NCI-H526 treated with DMSO at 0.1 percent for 48 hours (cell line): ENCODE measurements at places on chromosomes 2 and 18.

DNA sequence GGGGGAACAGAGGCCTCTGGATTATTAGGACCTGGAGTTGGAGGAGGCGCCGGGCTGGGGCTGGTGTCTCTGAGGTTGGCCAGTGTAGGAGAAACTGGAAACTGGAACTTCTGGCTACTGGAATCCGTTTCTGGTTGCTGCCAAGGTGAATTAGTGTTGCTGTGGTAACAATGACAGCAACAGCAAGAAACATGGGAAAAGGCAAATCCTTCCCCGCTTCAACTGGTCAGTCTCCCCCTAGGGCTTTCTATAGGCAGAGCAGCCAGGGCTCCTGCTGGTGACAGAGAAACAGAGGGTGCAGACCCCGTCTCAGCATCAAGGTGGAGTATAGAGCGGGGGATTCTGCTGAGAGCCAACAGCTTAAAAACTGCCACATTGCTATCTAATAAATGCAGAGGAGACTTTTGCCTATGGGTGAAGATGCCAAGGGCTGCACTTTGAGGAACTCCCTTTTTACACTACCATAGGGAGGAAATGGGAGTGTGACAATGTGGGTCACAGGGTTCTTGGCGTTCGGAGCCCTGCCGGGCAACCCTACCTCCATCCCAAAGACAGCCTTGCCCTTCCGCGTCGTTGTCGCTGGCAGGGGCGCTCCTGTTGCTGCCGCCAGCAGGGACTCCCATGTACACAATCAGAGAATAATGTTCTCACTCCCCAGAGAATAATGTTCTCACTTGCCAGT, 81.4 kb upstream of the CABLES1 start:
- peak; percentile 11 for DNase-seq

DNA sequence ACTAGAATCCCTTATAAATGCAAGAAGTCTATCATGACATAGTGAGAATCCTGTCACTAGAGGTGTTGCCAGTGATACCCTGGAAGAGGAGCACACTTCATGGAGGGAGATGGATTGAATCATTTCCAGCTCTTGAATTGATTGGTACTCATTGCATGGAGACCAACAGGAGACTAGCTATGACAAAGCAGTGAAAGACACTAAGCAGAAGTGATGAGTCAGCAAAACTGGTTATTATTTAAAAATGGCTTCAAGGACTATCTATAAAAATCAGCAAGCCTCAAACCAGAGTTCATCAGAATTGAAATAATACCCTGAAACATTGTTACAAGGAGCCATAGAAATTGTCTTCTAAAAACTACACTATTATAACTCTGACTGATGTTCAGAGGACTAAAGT, 200.3 kb downstream of the PDE11A start:
- no peak for DNase-seq

- no peak for DNase-seq
These were observed 113.0 kb upstream of the MAPRE2 start for GRCh38 chr18:34928088-34928753.

GRCh38 chr2:166239548-166239947, 111.7 kb upstream of the SCN1A start:
- no peak for DNase-seq

- DNase-seq: no peak
These were observed 39.6 kb upstream of the EPC2 start for GRCh38 chr2:148604927-148605326.

DNA sequence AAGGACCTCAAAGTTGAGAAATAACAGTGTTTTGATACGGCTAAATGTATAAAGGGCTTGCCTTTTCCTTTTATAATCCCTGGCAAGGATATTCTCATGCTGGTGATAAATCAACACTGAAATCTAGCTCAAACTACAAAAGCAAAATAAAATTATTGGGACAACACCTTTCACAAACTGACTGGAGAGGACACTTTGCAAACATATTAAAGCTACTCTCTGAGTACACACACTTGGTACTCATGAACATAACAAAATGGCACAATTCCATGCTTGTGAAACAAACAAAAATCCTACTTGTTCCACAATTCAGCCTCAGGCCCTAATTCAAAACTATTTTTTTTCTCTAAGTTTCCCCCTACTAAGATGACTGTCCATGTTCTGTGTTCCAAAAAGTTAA, 305.8 kb downstream of the ETAA1 start:
- no peak for DNase-seq

DNA sequence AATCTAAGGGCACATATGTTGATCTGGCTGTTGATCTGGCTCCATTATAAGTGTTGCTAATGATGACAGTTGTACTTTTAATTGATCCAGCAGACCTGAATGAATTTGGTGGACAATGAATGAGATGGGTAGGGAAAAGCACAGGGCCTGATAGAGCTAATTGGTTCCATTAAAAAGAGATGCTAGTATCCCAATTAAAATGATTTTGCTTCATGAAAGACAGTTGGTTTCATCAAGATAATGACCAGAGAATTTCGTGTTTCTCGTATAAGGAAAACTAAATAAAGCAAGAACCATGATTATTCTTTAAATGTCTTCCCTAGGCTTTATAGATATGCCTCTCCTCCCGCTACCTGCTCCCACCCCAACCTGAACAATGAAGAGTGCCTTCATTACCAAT, 108.6 kb upstream of the LRRTM1 start:
- no peak for DNase-seq

DNA sequence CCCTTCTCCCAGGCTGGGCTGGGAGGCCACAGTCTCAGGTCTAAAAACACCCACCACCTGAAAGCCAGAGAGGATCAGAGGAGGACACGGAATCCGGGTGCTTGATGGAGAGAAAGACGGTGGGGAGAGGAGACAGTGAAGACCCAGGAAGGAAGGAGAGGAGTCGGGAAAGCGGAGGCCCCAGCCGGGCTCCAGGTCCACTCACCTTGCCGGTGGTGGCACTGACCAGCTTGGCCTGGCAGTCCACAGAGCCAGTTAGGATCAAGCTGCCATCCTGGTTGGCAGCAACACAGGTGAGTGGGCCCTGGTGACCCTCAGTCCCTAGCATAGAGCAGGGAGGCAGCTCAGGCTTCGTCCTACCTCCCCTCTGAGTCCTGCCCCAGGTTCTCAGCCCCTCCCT, 4.3 kb downstream of the AAMP start:
- DNase-seq: no peak

DNA sequence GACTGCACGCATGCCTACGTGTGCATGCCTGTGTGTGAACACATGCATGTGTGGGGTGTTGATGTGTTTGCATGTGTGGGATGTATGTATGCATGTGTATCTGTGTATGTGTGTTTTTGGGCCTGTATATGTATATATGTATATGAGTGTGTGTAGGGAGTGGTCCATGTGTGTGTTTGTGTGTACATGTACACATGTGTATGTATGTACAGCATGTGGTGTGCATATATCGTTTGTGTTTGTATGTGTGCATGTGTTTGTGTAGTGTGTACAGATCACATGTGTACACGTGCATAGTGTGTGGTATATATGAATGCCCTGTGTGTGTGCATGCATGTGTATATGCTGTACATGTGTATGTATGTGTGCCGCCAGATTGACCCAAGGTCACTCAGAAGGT, 54.2 kb upstream of the ASB18 start:
- no peak for DNase-seq

DNA sequence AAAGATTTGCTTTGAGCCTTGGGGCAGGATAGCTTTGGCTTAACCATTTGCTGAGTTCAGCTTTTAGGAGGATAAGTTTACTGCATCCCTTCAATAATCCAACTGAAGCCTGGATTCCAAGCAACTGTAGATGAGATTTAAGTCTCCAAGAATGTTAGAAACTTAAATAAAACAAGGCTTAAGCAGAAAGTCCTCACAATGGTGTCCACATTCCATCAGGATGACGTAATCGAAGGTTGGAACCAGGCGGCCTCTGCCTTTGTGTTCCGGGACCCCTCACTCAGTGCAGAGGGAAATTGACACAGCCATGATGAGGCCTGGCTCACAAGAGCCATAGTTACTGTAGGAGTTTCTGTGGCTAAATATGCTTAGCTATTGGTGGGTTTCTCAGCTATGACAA, 260.4 kb downstream of the LPIN1 start:
- no peak for DNase-seq

DNA sequence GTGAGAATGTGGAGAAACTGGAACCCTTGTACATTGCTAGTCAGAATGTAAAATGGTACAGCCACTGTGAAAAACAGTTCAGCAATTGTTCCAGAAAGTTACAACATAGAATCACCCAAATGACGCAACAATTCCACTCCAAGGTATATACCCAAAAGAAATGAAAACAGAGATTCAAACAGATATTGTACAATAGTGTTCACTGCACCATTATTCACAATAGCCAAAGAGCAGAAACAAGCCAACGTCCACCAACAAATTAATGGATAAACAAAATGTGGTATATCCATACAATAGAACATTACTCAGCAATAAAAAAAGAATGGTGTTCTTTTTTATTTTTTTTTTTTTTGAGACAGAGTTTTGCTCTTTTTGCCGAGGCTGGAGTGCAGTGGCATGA, 10.9 kb downstream of the CLASP1 start:
- no peak for DNase-seq
